Esophagus mucosa (tissue), 1 donor: ENCODE measurements at places on chromosomes 13 and 19. TPM values are rescaled to one million over a fixed set of nuclear protein-coding genes. Genes with fewer than 3 reads are reported as not detected.

SULT2A1 gene
- total RNA-seq, result not detected

ZNF547 gene
- total RNA-seq, result 1.4 TPM

KIR2DL4 gene
- total RNA-seq, result not detected

- ATAC-seq, result no peak
These were observed 32.1 kb downstream of the KCTD12 start for GRCh38 chr13:76853921-76854608.

GRCh38 chr13:100546713-100547405, 41.7 kb downstream of the GGACT start:
- no peak for ATAC-seq

- no peak for ATAC-seq
These were observed 731.0 kb downstream of the SLITRK1 start for GRCh38 chr13:83151308-83151660.

DNA sequence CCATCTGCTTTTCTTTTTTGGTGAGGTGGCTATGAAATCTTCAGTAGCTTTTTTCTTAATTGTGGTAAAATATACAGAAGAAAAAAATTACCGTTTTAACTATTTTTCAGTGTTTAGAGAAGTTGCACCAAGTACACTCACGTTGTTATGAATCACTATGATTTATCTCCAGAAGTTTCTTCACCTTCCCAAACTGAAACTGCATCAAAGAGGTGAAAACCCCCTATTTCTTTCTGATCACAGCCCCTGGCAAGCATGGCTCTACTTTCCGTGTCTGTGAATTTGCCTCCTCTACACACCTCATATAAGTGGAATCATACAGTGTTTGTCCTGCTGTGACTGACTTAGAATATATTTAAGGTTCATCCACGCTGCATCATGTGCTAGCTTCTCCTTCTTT, 15.6 kb upstream of the SIGLEC10 start:
- no peak for ATAC-seq
